ENCODE measurements at places on chromosomes 6 and 20.

DNA sequence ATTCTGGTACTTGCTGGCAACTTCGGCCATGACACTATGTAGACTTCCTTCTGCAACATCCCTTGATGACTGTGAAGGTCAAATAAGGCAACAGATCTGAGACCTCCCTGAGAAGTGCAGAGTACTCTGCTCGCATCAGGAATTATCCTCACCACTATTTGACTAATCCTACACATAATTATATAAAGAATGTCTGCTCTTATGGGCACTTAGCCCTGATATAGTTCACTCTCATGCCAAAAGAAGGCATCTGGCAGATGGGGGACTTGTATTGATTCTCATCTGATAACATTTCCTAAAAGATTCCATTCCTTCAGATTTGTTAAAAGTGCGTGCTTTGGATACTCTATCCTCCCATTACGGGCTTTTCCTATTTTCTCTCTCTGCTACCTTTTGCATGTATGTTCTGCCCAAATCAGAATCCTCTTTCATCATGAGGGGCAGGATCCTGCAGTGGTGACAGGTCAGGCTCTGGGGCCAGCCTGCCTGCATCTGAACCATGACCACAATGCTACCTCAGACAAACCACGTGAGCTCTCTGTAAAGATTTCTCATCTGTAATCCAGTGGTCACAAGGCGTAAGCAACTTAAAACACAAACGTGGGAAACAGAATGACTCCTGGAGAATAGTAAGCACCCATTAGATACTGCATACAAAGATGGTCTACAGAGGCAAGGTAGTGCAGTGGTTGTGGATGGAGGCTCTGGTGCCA is 134.0 kb downstream of the GJA10 start:
- no peak for DNase-seq

DNA sequence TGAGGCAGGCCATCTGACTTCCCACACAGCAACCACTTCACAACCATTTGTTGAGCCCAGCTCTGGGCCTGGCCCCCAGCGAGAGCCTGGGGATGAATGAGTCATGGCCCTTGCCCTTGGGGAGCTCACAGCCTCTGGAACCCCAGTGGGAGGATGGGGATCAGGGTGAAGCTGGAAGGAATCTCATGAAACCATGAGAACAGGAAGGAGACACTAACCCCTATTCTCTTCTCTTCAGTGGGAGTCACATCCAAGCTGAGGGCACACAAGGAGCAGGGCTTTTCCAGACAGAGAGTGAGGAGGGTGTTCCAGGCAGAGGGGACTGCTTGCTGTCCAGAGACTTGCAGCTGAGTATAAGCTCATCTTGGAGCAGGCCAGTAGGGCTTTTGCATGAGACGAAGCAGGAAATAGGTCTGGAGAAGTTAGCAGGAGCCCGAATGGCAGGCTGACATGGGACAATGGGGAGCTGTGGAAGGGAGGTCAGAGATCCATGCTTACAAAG is 7.5 kb downstream of the FOXS1 start:
- DNase-seq, result no peak

- no peak for DNase-seq
These were observed 44.7 kb downstream of the NCOA3 start for GRCh38 chr20:47546184-47547033.

DNA sequence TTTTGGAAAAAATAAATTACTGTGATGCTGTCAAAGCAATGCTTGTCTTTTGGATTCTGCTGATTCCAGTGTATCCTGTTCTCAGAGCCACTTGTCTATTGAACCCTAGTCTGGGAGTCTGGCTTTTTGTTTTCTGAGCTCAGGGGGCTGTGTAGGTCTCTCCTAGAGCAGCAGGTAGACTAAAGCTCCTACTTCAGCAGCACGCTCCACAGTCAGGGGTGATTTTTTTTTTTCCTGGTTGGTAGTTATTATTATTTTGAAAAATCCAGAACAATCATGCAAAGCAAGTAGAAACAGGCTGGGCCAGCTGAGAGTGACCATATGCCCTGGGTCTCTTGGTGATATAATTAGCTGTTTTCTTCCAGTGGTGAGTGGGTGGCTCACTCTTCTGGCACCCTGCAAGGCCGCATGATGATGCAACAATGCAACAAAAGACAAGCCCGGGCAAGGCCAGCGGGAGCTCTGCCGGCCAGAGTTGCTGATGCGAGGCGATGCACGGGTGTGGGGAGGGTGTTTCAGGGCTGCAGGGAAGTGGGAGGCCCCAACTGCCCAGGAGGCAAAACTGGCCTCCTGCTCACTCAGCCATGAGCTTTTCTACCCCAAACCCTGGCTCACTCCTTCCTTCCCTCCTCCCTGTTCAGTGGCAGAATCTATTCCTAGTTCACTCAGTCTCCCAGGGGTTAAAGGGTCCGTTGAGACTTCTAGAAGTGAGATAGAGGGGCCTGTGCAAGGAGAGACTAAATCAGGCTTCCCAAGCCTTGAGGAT is 11.5 kb upstream of the CDKN1A start:
- peak; percentile 49 for DNase-seq

DNA sequence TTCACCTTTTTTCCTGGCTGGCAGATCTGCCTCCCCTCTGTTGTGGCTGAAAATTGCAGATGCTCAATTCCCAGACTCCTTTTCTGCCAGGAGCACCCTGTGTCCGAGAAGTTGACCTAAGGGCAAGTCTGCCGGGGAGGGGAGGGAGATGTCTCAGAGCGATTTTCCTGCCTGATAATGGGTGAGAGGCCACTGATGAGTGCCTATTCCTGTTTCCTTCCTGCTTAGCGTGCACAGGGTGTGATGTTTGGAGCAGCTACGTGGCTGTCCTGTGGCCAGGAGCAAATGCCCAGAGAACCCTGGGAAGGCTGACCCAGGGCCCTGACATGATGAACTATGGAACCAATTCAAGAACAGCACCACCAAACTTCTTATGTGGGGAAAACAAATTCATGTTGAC is 22.5 kb downstream of the SOX4 start:
- DNase-seq, result no peak

- DNase-seq, result no peak
These were observed 15.3 kb downstream of the PRL start for GRCh38 chr6:22281341-22282085.

DNA sequence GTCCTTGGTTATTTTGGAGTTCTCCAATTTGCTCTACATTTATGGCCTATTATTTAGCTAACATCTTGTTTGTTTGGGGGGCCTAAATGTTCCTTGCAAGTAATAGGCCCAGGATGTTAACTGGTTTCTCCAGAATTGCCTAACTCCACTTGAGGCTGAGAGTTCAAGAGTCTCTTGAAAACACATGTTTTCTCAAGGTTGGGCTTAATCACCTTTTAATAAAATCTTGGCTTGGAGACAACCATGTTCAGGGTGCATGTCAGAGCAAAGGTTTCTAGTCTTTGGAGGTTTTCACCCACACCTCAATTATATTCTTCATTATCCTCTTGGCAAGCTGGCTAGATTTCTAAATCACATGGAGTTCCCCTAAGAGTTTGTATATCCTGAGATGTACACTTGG is 54.2 kb downstream of the KLHL31 start:
- DNase-seq, result no peak

GRCh38 chr6:13624871-13625288 is 9.7 kb downstream of the NOL7 start:
- no peak for DNase-seq

- no peak for DNase-seq
These were observed 54.7 kb downstream of the FGD2 start for GRCh38 chr6:37060195-37060559.

DNA sequence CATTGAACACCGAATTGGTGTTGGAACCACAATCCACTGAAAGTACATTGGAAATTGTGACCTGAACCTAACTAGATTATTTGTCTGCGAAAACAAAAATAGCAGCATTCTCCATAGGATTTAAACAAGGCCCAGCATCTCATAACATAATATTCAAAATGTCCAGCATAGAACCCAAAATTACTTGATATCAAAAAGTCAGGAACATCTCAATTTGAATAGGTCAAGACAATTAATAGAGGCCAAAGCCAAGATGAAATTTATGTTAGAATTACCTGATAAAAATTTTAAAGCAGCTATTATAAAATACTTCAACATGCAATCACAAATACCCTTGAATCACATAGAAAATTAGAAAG is 42.4 kb upstream of the CD2AP start:
- no peak for DNase-seq

DNA sequence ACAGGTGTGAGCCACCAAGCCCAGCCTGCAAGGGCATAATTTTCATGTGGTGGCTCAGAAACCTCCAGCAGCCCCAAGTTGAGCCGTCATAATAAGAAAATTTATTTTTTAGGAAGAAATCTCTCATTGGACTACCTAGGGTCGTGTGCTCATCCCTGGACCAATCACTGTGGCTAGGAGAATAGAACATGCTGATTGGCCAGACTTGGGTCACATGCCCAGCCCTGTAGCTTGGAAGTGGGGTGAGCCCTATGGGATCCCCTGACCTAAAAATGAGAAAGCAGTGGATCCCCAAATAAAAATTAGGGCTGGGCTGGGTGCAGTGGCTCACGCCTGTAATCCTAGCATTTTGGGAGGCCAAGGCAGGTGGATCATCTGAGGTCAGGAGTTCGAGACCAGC is 155.3 kb downstream of the ZNF217 start:
- no peak for DNase-seq

GRCh38 chr20:7333841-7334240 is 566.4 kb downstream of the BMP2 start:
- no peak for DNase-seq

DNA sequence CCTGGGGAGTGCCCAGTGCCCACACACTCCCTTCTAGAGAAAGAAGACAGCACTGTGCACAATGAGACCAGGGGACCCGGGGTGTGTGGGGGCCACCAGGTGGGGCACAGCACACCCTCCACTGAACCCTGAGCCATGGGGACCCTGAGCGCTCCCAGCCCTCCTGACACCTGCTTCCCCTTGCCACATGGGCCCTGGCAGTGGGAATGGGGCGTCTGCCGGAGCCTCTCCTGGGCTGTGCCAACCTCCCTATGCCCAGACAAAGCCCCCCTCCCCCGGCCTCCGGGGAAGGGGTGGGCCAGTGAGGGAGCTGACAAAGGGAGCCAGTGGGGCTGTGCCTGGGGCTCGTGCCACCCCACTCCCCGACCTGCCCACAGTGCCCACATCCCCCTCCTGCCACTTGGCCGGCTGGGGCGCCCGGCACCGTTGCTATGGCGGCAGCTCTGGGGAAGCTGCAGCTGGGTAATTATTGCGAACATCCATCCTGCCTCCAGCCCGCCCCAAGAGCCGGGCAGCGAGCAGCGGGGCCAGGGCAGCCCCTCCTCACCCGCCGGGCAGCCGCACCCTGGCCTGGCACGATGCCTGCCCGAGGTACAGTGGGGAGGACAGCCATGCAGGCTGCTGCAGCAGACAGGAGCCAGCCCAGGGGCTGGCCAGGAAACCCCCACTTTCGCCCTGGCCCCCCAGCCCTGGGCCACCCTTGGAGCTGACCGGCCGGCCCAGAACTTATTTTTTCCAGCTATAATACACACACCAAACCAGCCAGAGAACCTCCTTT is 41.9 kb upstream of the NOL4L start:
- peak; percentile 60 for DNase-seq

- DNase-seq, result no peak
These were observed 71.5 kb downstream of the FAM184A start for GRCh38 chr6:119006974-119007373.
